ENCODE measurements at places on chromosomes 1 and 21.

GRCh38 chr1:117754061-117754969 is 148.5 kb downstream of the TENT5C start:
- DNase-seq, result peak; percentile 60

DNA sequence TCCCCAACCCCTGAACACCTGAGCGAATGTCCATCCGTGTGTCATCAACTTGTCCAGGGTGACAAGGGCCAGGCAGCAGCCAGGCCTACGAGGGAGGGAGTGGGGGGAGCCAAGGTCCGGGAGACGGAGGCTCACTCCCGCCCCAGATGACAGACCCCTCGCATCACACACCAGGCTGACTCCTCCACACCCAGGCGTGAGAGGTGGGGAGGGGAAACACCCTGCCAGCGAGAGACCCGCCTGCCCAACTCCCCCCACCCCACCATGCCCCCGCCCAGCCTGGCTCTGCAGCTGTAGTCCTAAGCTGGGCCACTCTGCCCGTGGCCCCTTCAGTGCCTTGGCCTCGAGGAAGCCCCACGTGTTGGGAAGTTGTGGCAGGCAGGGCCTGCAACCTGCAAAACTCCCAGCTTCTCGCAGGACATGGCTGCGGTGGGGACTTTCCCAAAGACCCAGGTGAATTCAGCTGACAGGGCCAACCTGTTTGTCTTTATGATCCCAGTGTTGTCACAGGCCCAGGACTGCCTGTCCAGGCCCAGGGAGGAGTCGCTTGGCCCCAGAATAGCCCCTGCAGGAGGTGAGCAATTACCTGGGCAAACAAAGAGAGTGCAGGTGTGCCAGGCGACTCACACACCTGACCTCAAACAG is 62.9 kb downstream of the RIPK4 start:
- peak; percentile 54 for DNase-seq

- no peak for DNase-seq
Observed at GRCh38 chr1:41846625-41847405, 71.9 kb downstream of the HIVEP3 start.

GRCh38 chr1:41268154-41268770 is 26.2 kb upstream of the SCMH1 start:
- peak; percentile 83 for DNase-seq

DNA sequence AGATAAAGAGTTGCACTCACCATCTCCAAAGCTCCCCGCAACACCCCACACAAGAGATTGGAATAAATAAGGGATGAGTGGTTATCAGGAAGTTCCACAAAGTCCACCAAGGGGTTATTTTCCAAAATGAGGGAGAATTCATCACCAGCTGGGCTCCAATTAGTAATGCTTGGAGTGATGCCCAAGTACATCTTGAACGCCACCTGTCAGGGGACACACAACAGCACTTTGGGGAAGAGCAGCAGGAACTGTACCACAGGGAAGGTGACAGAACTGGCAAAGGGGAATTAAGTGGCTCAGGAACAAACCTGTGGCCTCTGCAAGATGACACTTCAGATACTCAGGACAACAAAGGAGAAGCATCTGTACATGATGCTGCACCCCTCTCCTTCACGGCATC is 11.5 kb downstream of the TRAPPC3 start:
- no peak for DNase-seq

DNA sequence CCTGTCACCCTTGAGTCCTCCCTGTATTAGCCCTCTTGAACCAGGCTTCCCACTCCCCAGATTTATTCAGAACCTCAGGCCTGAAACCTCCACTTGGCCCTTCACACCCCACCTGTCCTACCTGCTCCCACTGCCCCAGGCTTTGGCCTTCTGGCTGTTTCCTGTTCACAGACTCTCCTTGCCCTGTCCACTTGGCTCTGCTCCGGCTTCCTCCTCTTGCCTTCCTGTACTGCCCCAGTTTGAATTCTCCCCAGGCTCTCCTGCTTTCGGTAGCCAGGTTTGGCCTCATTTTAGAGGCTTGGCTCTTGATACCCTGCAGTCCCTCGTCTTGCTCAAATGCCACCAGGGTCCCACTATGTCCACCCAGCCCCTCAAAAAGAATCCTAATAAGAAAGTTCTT is 385.2 kb downstream of the KCNH1 start:
- no peak for DNase-seq

- DNase-seq, result no peak
Observed at GRCh38 chr1:245096311-245097066, 58.3 kb upstream of the KIF26B start.

DNA sequence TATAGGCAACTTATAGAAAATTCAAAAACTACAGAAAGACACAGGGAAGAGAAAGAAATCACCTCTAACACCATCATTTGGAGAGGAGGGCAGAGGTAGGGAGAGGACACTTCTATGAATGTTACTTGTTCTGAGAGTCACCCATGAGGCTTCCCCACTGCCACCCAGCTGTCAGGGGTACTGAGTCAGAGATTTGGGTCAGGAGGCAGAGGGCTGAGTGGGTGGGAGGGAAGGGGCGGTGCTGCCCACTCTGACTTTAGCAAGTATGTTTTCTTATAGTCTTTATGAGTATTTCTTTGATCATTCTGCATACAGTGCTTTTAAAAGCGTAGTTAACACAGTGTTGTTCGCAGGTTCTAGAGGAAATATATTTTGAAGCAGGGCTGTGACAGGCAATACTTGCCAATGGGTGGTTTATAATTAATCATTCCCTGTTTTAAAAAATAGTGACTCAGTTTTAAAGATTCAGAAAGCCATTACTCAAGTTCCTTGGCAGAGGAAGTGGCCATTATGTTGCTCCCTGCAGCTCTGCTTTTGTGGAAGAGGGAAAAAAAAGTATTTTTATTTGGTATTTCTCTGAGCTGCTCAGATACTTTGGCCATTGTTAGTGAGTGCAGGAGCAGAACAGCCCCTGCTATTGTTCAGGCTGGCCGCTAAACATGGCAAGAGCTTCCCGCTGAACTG is 18.3 kb downstream of the IL6R start:
- no peak for DNase-seq

- no peak for DNase-seq
Observed at GRCh38 chr1:113657556-113658063, 101.7 kb downstream of the PHTF1 start.

DNA sequence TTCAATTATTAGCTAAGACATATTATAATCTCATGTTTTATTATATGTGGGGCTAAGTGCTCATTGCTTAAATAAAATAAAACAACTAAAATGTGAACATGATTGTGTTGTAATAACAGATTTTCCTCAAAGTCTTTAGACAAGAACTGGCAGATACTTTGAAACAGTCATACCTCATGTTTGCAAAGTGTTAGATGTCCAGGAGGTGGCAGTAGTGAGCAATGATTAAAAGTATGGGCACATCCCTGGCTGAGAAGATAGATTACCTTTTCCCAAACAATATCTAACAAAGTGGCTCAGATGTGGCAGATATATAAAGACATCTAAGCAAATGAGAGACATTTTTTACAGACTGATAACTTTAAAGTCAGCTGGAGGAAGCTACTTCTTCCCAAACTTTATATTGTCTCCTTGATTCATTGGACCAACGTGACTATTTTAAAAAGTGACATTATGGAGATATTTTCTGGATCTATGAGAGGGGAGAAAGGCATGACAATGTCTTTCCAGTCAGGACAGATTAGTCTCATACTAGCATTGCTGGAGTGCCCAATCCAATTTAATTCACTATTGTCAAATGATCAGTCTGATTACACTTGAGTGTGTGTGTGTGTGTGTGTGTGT is 269.8 kb downstream of the S1PR1 start:
- DNase-seq, result no peak

DNA sequence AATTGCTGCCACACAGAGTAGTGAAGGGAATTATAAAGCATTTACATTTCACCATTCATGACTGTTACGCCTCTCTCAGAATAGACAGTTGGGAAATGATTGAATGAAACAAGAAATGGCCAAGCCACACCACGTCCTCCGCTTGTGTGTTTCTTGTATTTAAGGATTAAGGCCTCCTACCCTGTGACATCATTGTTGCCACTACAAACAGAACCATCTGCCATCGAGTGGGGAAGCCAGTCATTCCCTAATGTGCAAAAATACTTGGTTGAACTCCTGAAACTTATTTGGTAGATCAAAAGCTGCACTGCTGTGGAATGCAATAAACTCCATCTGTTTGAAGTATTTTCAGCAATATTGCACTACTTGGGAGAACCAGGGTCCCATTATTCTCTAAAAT is 99.0 kb upstream of the C1orf105 start:
- no peak for DNase-seq

GRCh38 chr1:216927633-216928032 is 204.4 kb upstream of the ESRRG start:
- DNase-seq, result no peak

DNA sequence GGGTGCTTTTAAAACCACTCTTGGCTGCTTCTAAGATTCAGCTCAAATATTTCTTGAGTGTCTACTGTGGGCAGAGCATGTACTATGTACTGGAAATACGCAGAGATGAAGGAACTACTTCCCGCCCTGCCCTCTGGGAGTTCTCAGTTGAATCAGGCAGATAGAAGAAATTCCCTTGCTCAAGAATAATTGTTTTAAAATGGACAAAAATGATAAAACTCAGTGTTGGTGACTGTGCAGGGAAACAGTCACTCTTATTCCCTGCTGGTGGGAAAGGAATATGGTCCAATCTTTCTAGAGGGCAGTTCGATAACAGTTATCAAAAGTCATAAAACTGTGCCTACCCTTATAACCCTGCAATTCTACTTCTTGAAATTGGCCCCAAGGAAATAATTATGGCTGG is 16.9 kb upstream of the GRHL3 start:
- no peak for DNase-seq

DNA sequence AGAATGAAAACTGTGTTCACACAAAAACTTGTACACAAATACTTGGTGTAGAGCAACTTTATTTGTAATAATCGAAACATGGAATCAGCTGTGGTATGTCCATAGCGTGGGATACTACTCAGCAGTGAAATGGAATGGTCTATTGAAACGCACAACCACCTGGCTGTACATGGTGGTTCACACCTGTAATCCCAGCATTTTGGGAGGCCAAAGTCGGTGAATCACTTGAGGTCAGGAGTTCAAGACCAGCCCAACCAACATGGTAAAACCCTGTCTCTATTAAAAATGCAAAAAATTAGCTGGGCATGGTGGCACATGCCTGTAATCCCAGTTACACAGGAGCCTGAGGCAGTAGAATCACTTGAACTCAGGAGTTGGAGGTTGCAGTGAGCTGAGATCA is 356.8 kb downstream of the RYR2 start:
- no peak for DNase-seq

- DNase-seq, result no peak
Observed at GRCh38 chr21:28150778-28151177, 841.9 kb downstream of the LTN1 start.

GRCh38 chr1:236365999-236366570 is 28.0 kb upstream of the EDARADD start:
- no peak for DNase-seq

DNA sequence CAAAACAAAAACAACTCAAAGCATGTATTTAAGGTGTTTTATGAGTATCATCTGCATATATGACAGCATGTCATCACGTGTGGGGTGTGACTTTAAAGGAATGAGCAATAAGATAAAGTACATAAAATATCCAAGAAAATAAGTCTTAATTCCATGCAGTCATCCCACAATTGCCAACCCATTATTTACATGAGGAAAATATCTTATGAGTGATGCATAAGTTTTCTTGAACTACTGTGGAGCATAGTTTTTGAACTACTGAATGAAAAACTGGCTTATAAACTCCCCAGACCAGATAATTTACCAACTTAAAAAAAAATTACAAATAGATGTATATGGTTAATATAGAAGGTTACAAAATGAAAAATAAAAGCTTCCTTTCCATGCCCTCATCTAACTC is 29.7 kb upstream of the MTMR11 start:
- DNase-seq, result no peak

DNA sequence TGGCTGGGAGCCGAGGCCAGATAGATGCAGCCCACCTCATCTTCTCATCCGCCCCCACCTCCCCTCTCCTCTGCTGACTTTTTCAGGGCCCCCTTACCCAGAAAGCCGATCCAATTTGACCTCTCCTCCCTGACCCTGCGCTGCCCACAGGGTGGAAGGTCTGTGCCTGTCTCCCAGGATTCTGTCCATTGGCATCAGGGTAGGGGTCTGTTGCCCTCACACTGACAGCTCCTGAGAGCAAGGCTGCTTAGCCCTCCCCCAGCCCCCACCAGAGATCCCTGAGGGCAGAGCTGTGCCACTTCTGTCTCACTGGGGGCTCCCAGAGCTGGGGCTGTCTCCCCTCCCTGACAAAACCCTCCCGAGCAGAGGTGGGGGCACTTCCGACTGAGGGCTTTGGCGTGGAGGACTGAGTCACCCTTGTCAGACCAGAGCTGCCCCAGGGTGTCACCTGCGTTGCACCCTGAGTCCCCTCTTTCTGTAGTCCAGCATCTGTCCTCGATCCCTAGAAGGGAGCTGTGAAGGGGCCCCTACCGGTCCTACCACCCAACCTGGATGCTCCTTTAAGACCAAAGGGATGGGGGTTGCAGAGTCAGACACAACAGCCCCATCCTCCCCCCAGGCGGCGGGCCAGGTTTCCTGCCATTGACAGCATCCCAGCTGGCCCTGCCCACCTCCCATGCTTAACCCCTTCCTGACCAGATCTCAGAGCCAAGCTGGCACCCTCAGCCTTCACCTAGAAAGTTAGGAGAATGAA is 2.4 kb upstream of the FAM110D start:
- DNase-seq, result peak; percentile 83

GRCh38 chr1:213988507-213989001 is 781 bp downstream of the PROX1 start:
- peak; percentile 46 for DNase-seq

DNA sequence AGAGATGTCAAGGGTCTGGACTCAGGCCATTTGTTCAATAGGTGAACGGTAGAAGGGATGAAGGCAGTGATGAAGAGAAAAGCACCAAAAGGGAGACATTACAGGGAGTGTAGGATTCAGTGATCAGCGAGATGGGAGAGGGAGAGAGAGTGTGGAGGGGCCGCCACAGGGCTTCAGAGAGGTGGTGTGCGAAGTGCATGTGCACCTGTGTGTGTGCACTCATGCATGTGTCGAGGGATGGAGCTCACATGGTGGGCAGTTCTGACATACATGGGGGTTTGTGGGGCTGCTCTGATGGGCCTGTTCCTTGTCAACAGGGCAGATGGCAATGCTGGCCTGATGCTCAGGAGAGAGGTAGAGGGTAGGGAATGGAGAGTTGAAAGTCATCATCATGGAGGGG is 11.4 kb upstream of the KCNA2 start:
- DNase-seq, result no peak

- DNase-seq, result no peak
Observed at GRCh38 chr1:24069817-24070216, 42.1 kb downstream of the MYOM3 start.

All from ELF-1 (cell line).